Spinal cord (tissue), 10 donors: ENCODE measurements at places on chromosomes 16 and 17.

- no peak for DNase-seq
Measured at GRCh38 chr17:35162755-35163154, 15.1 kb downstream of the UNC45B start.

GRCh38 chr17:74413491-74413890 lies 18.4 kb upstream of the GPRC5C start:
- DNase-seq = no peak

- no peak for DNase-seq
Measured at GRCh38 chr16:85308611-85309540, 196.6 kb upstream of the CIBAR2 start.

- no peak for DNase-seq
Measured at GRCh38 chr17:49390548-49391324, 23.9 kb downstream of the PHB1 start.

DNA sequence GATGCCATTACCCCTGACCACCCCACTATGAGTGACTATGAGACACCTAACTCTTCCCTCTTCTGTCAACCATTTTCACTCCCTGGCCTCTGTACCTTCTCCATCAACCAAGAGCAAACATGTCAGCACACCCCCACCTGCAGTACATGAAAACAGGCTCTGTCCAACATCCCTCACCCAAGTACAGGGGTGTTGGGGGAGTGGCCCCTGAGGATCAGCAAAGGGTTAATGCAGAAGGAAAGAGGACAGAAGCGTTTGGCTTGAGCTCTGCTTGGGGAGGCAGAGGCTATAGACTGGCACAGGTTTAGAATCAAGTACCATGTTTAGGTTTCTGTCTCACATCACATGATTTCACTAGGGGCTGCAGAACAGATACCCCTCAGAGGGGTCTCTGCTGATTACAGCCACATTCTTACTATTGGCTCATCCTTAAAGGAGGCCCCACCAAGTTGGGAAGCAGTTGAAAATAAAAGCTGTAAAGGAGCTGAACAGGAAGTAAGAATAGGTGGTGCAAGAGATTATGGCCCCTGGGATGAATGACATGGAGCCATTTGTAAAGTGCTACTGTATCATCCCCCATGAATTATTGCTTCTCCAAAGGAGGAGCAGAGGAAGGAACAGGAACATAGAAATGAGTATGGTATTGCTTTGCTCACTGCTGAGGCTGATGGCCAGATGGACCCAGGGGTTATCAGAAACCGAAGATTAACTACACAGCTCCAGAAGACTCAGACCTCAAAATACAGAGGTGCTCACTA lies 2.4 kb upstream of the PSMC3IP start:
- DNase-seq = no peak

DNA sequence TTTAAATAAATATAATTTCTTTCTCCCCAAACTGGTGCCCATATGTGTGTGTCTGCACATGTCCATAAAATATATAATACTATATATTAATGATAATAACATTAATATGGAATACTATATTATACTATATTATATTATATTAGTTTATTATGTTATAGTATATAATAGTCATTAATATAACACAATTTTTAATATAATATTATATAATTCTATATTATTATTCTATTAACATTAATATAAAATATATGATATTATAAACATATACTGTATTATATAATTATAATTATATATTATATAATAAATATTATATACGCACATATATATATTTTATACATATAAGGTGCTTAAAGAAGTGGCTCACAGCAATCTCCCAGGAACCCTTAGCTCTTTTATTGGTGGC lies 513.0 kb upstream of the CDH11 start:
- DNase-seq = no peak

DNA sequence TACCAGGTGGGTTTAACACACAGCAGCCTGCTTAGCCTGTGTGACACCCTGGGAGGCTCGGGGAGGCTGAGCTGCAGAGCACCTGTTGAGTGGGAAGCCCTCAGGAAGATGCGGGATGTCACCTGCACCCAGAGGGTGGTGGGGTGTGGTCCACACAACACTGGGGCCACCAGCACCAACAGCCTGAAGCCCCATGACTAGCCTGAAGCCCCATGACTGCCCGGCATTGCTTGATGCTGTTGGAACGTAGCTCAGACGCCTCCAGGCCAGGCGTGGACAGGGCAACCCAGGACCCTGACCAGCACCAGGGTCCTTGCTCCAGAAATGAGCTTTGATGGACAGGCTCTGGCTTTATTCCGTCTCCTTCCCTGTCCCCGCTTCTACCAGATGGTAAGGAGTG lies 76.3 kb upstream of the ZNF469 start:
- DNase-seq = no peak

GRCh38 chr17:76560036-76560876 lies 20.4 kb downstream of the PRCD start:
- DNase-seq = no peak

DNA sequence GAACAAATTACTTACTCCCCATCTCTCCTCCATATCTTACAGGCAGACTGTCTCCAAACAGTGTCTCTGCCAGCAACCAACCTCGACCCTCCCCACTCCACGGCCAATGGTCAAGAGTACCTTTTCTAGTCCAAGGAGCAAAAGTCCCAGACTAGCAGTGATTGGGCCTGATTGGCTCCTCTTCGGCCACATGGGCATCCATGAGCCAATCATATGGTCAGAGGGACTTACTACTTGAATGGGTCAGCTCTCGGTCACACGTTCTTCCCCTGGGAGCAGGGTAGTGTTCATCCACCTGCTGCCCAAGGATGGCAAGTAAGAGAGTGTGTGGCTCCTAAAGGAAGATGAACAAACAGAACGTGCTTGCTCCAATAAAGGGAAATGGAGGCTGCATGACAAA lies 84.6 kb downstream of the C16orf78 start:
- DNase-seq = no peak

GRCh38 chr17:29112771-29113295 lies 67.4 kb downstream of the MYO18A start:
- peak; percentile 77 for DNase-seq

DNA sequence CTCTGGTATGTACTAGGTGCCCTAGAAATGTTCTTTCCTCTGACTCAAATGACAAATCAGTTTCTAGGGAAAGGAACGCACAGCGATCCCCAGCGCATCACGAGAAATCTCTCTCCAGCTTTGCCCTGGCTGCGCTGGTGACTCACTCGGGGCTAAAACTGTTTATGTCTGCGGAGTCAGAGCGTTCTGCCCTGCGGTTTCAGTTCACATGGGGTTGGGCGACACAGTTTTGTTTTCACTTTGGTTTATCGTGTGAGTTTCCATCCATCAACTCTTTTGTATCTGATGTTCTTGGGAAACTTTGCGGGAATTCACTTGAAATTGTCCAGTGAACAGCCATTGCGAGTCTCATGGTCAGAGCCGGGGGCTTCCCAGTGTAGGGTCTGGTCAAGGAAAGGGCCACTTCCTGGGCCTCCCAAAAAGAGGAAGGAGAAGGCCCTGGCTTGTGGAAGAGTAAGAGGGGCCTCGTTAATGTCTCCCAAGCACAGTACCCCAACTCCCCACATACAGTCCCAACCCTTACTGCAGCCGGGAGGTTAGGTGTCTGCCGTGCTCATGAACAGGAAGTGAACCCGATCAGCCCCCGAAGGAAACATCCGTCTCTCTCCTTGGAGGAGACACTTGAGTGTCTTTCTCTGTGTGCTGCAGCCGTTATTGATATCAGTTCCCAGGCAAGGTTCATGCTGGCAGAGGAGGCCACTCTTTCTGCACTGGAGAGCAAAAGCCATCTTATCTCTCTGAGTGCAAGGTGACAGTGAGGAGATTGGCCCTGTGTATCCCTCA lies 643.2 kb downstream of the WWOX start:
- no peak for DNase-seq
